ENCODE measurements at places on chromosomes 6 and 20. TPM values are rescaled to one million over a fixed set of nuclear protein-coding genes. Genes with fewer than 3 reads are reported as not detected.

DNA sequence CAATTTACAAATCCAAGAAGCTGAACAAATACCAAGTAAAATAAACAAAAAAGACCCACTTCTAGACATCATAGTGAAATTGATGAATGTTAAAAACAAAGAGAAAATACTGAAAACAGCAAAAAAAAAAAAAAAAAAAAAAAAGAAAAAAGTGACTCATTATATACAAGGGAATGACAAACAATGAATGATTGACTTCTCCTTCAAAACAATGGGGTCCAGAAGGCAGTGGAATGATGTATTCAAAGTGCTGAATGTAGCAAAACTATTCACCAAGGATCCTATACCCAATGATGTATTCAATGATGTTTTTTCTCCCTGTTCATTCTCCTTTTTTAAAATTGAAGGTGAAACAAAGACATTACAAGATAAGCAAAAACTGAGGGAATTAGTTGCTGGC is 650.0 kb downstream of the UTRN start:
- ATAC-seq = no peak

DNA sequence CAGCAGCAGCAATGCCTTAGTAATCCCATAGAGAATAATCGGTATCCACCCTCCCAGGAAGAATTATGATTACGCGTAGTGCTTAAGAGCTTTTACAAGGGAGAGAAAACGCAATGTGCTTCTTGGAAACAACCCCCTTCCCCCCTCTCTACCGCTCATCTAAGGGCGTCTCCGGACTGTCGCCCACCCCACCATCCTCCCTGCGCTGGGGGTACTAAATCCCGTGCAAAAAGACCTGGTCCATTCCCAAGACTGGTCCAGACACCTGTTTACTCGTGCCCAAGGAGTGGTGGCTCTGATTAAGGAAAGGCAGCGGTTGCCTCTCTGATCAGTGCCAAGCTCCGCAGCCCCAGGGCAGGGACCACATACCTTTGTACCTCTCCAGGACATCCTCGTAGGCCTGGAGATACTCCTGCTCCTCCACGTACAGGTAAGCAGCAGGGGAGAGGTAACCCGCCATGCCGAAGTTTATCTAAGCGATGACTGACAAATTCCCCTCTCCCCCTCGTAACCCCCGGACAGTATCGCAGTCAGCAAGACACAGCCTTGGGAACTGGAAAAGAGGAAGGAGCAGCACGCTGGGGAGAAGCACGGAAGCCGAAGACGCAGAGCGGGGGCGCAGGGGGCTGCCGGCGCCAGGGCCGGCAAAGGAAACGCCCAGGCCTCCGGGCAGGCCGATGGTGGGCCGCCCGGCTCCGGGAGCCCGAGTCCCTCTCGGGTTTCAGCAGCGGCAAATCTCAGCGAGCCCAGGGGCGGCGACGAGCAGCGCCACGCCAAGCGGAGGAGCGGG is 112.0 kb upstream of the BEND6 start:
- no peak for ATAC-seq

DNA sequence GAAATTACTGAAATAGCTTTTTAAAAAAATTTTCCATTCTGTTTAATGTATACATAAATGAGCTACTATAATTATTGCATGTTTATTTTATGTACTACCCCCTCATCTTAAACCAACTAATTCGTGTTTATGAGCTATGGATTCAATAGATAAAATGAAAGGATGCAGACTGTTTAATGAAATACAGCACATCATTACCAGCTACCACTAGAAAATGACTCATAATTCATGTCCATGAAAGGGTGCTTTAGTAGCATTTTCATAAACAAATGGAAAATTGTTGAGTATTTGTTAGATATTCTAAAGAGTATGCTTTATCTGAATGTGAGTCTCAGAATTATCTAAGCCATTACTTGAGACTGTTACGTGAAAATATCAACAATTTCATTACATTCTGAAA is 1590.1 kb downstream of the HACE1 start:
- no peak for ATAC-seq

DNA sequence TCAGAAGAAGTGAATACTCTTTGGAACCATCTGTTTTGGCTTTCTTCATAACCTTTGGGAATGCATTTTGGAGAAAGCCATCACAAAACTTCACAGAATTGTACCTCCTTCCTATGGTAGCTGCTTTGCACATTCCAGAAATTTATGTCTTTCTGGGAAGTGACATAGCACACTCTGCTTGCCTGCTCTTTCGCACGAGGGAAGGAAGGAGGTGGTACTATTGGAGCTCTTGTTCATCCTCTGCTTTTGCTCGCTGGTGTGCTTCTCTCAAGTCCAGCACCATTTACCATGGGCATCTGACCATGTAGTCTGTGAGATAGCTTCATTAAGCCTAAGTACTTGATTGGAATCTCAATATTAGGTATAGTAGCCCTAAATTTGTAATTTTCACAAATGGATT is 473.3 kb upstream of the SLC35B3 start:
- ATAC-seq = no peak

DNA sequence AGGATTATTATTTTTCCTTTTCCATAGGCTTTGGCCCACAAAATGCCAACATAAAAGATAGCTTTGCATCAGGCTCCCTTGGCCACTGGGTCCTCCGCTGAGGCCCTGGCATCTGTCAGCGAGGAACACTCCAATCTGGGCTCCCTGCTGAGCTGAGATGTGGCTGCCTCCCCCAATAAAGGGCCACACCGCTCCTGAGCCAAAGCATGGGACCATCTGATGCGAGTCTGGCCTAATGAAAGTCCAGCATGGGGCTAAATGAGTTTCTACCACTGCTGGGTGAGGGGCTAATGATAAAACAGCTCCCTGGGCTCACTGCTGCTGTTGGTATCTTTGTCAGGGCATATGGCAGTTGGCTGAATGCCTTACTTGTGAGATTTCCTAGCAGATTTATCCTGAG is 817.5 kb upstream of the SLC35B3 start:
- no peak for ATAC-seq

GRCh38 chr20:35517125-35517524 is 12.3 kb downstream of the C20orf173 start:
- no peak for ATAC-seq

GRCh38 chr6:122845916-122846612 is 57.0 kb downstream of the SMPDL3A start:
- ATAC-seq = peak; percentile 62

- ATAC-seq = peak; percentile 57
Observed at GRCh38 chr6:106666282-106667021, 37.1 kb downstream of the QRSL1 start.

- no peak for ATAC-seq
Observed at GRCh38 chr6:66376001-66376400, 669.0 kb upstream of the EYS start.

- no peak for ATAC-seq
Observed at GRCh38 chr20:51454250-51454865, 88.2 kb downstream of the NFATC2 start.

DNA sequence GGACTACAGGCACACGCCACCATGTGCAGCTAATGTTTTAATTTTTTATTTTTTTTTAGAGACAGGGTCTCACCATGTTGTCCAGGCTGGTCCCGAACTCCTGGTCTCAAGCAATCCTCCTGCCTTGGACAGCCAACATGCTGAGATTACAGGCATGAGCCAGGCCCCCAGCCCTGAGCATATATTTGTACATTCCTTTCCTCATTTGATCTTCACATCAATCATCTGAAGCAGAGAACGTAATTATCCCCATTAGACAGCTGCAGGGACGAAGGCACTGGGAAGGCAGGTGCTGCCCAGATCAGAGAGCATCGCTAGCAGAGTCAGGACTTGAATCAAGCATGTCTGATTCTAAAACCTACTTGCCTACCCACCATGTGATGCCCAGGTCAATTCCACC is 41.0 kb upstream of the SIRPA start:
- ATAC-seq = no peak

DNA sequence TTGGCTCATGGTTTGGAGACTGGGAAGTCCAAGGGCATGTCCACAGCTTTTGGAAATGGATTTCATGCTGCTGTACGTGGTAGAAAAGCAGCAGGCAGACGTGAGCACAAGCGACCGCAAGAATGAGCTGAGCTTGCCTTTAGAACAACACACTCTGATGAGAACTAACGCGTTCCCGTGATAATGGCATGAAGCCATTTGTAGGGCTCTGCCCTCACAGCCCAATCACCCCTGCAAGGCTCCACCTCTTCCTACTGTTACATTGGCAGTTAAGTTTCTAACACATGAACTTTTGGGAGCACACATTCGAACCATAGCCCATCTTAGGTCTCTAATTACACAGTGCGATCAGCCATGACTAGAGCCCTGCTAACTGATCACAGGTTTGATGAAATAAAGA is 107.5 kb upstream of the TMEM170B start:
- no peak for ATAC-seq

- no peak for ATAC-seq
Observed at GRCh38 chr6:104170401-104170800, 689.3 kb downstream of the HACE1 start.

GRCh38 chr6:100472674-100473073 is 8.0 kb upstream of the SIM1 start:
- no peak for ATAC-seq

The TRIM39 gene
- total RNA-seq = 9.6 TPM

The RGL2 gene
- 55.8 TPM for total RNA-seq

The MYBL2 gene
- 17.1 TPM for total RNA-seq

The SLC12A5 gene
- total RNA-seq = not detected

The GSTA3 gene
- total RNA-seq = not detected

The ECT2L gene
- not detected for total RNA-seq

All from esophagus mucosa (tissue), 1 donor.